ENCODE measurements at places on chromosomes 4 and X.

GRCh38 chr4:7261536-7261935, 69.2 kb downstream of the SORCS2 start:
- no peak for DNase-seq

DNA sequence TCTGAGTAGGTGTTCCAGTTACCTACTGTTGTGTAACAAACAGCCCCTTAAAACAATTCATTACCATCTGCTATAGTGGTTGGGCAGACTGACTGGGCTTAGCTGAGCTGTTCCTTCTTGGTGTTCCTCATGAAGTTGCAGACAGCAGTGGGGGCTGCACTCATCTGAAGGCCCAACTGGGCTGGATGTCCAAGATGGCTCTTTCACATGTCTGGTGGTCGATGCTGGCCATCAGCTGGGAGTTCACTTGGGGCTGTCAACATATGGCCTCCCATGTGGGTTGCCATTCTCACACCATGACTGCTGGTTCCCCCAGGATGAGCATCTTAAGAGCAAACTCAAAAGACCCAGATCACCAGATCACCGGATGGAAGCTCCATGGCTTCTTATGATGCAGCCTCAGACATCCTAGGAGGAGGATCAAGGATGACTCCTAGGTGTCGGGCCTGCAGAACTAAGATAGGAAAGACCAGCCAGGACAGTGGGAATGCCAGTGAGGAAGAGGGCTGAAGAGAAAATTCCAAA, 34.3 kb upstream of the PPP2R2C start:
- DNase-seq, result no peak

- peak; percentile 70 for DNase-seq
Observed at GRCh38 chrX:34365471-34365870, 233.4 kb upstream of the FAM47A start.

- no peak for DNase-seq
Observed at GRCh38 chr4:8280876-8281440, 11.4 kb downstream of the HTRA3 start.

- no peak for DNase-seq
Observed at GRCh38 chr4:53629296-53629695, 38.0 kb upstream of the LNX1 start.
